ENCODE measurements at places on chromosomes 16 and 17.
A peak's percentile ranks its signal among the peaks of the same experiment; 100 is the strongest.

GRCh38 chr17:33240362-33240761 lies 52.7 kb downstream of the ASIC2 start:
- DNase-seq = no peak

DNA sequence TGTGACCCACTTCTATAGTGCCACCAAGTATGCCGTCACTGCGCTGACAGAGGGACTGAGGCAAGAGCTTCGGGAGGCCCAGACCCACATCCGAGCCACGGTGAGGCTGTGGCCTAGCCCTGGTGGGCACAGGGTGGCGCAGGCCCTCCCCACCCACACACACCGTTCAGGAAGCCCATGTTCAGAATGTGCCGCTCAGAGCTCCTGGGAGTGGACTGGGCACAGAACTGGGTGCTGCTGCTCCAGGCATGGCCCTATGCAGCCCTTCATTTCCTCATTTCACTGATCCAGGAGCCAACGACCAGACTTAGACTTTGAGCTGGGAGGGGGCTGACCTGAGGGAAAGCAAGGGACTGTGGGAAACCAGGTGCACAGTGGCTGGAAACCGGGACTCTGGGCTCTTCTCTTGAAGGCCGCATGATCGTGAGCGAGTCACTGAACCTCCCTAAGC lies 2.4 kb upstream of the MRM1 start:
- no peak for DNase-seq

DNA sequence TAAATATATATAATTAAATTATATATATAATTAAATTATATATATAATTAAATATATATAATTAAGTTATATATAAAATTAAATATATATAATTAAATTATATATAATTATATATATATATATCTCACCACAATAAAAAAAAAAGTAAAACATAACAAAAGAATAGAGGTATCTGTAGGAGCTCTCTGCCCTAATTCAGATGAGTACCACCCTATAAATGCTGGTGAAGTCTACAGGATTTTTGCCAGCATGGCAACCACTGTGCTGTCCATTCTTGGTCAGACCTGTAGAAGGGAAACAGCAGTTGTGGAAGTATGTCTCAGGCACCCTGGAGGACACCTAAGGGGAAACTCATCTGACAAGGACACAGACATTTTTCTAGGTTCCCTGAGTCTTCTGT lies 259.7 kb downstream of the PRKCA start:
- no peak for DNase-seq

- peak; percentile 57 for DNase-seq
Measured at GRCh38 chr17:83079352-83079747, at the start of gene METRNL. Gene METRNL (plus strand): TSS chr17:83079609. CDS start chr17:83079816, 207 bp downstream.

DNA sequence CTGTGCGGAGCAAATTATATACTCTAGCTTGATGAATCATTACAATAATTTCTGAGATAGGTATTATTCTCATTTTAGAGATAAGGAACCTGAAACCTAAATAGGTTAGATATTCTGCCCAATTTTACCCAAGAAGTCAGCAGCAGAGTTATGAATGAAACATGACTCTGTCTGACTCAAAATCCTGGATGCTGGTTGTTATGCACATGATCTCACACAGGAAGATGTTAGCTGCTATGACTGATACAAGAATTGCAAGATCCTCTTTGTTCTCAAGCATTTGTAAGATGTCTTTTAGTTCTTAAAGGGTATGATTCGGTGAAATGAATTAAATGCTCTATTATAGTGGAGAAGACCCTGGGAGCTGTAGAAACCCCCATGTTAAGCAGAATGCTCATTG lies 447.8 kb downstream of the KIF2B start:
- DNase-seq = no peak

DNA sequence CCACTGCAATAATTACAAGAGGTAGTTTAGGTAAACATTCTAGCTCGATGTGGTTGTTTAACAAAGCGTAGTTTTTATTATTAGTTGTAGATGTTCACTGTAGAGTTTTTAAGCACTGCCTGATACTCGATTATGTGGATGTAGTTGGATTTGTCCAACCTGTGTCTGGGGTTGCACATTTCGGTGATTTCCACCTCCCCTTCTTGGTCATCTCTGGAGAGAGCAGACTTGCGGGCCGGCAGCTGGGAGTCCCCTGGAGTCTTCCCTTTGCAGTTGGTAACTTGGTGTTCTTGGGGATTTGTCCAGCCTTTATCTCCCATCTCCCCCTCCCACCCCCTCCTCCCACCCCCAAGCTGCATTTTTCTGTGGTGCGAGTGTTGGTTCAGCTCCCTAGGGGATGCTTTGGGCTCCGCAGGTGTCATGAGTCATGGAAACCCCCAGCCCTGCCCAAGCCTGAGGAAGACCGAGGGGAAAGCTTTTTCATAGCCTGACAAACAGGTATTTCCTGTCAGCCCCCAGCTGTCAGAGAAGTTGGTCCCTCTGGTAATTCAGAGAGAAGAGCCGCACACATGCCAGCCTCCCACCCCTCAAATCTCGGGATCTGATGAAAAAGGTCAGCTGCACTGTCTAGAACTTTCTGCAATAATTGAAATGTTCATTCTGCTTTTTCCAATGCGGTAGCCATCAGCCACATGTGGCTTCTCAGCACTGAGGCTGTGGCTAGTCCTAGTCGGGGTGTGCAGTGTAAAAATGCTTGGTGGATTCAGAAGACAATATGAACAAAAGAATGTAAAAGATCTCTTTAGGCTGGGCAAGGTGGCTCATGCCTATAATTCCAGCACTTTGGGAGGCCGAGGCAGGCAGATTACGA lies 50.3 kb downstream of the KSR1 start:
- DNase-seq = no peak

DNA sequence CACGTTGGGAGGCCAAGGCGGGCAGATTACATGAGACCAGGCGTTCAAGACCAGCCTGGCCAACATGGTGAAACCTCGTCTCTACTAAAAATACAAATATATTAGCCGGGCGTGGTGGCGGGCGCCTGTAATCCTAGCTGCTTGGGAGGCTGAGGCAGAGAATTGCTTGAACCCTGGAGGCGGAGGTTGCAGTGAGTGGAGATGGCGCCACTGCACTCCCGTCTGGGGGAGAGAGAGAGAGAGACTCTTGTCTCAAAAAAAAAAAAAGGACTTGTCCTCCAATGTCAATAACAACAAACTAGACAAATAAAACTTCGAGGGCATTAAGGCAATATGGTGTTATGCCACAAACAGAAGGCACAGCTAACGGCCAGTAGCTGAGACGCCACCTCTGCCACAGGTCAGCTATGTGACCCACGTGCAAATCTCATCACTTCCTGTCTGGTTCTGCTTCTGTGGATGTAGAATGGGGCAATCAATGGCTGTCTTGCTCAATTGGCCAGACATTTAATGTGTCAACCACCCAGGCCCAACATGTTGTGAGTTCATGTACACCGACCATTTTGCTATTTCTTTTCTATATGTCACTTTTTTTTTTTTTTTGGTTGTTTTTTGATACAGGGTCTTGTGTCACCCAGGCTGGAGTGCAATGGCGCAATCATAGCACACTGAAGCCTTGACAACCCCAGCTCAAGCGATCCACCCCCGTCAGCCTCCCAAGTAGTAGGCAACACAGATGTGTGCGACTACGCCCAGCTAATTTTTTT lies 834 bp upstream of the TXNDC11 start:
- peak; percentile 69 for DNase-seq

- DNase-seq = no peak
Measured at GRCh38 chr16:54075446-54075845, 211.1 kb downstream of the IRX3 start.

DNA sequence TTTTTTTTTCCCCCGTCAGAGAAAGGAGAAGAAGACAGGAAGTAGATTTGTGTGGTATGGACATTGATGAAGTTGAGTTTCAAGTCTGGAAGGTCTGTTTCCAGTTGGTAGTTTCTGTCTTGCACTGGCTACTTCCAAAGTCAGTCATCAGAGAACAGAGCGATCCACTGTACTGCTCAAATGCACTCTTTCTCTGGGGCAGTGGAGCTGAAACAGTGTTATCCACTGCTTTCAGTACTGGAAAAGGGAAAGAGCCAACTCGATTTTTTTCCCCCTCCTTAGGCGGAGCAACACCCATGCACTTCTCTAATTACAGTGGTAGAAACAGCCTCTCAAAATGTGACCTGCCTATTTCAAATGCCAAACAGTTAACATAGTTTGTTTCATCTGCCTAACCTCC lies 7.4 kb downstream of the PRKCA start:
- no peak for DNase-seq

DNA sequence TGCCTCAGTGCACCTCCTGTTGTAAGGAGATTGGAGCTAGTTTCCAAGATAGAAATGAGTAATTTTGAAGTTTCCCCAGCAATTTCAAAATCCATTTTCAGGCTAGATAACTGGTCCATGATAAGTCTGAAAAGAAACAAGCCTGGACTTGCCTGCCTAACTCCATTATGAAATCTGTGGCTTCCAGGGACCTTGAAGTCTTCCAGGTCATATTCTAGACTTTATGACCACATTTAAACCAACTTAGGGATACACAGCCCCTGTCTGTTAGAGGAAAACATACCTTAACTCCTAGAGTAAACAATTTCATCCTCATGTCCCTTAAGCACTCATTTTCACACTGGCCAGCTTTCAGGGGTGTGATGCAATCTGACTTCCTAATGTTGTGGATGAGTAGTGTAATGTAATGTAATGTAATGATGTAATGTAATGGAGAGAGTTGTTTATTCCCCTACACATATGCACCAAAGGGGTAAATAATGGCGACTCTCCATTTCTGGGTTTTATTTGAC lies 96.7 kb upstream of the FAM20A start:
- no peak for DNase-seq

DNA sequence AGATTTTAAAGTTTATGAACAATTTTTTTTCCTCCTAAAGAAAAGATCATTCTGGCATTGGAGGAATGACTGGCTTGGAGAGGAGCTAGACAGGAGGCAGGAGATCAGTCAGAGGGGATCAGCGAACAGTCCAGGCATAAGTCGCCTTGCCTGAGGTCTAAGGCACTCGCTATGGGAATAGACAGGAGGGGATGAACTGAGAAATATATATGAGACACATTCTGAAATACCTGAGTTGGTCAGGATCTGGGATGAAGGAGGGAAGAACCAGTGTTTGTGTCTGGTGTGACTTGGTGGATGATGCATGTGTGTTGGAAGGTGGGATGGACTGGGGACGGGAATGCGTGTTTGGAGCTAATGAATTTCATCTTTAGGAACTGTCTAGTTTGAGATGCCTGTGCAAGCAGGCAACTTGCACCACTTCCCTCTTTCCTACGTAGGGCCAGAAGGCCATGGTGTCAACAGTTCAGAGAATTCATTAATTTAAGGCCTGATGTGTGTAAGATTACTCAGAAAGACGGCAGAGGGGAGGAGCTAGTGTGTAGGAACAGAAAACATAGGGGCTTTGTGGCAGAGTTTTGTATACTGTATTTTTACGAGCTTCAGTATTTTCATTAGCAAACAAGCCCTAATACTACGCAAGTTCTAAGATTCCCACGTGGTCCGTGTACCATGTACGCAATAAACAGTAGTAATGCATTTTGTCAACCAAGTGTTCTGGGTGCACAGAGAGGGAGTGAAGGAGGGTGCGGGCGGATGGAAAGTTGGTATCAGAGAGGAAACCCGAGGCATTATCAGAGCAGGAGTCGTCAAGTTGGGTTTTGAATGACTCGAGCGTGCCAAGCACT lies 825 bp downstream of the HEATR6 start:
- DNase-seq = no peak

- DNase-seq = no peak
Measured at GRCh38 chr17:11814655-11815262, 182.5 kb downstream of the ZNF18 start.

- no peak for DNase-seq
Measured at GRCh38 chr16:75088216-75088615, 28.4 kb downstream of the LDHD start.

- DNase-seq = no peak
Measured at GRCh38 chr17:49494399-49494985, 601 bp upstream of the NGFR start.

DNA sequence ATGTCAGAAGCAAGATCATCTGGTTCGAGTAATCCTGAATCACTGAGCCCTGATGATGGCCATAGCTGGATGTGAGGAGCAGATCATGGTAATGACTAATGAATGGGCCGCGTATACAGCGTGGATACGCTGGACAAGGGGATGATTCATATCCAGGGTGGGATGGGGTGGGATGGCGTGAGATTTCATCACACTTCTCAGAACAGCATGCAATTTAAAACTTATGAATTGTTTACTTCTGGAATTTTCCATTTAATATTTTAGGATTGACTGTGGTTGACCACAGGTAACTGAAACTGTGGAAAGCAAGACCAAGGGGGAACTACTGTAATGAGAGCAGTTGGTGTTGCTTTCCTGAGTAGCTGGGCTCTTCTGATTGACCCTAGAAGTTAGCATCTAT lies 225.5 kb downstream of the STX8 start:
- no peak for DNase-seq

DNA sequence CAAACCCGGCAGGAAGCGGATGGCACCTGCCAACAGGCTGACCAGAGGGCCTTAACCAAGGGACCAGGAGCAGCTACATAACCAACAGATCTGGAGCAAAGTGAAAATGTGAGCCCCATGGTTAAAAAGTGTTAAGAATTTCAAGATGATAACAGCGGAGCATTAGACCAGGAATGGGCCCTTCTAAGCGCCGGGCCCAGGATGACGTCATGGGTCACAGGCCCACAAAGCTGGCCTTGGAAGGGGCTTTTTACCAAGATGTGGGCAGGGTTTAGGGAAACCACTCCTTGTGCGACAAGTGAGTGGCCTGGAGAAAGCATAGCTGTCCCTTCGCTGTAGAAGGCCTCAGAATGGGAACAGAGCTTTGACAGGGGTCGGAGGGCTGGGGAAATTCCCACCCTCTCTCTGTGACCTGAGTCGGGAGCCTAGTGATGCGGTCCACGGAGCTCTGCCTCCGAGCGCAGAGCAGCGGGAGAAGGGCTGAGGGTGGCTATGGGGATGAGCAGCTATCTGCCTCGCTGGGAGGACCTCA lies 84.4 kb upstream of the RPL38 start:
- DNase-seq = no peak

- no peak for DNase-seq
Measured at GRCh38 chr16:17552351-17552750, 81.6 kb upstream of the XYLT1 start.

GRCh38 chr17:4950075-4950745 lies 709 bp upstream of the ENO3 start:
- no peak for DNase-seq

- peak; percentile 77 for DNase-seq
Measured at GRCh38 chr17:49223517-49224197, 6.9 kb downstream of the PHOSPHO1 start.

- no peak for DNase-seq
Measured at GRCh38 chr17:9074131-9074530, 52.8 kb downstream of the NTN1 start.

- DNase-seq = no peak
Measured at GRCh38 chr17:79969906-79970305, 65.8 kb downstream of the TBC1D16 start.

DNA sequence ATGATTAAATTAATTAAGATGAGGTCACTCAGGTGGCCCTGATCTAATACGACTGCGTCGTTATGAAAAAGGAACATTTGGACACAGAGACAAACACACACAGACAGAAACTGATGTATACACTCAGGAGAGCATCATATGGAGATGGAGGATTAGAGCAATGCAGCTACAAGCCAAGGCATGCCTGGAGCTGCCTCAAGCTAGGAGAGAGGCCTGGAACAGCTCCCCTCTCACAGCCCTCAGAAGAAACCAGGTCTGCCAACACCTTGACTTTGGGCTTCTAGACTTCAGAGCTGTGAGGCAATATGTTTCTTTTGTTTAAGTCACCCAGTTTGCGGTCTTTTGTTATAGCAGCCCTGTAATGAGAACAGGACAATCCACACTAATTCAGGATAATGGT lies 318.9 kb downstream of the HS3ST3B1 start:
- DNase-seq = no peak

GRCh38 chr17:59652119-59652518 lies 32.4 kb downstream of the CLTC start:
- DNase-seq = no peak

All from CD8-positive, alpha-beta T cell (primary cell).